Stimulated activated CD4-positive, alpha-beta T cell treated with anti-CD3 and anti-CD28 coated beads, Interleukin-1b, Interleukin-23, amount 100 ng/mL, for 1 hour (primary cell): ENCODE measurements at places on chromosomes 4 and X.

- no peak for DNase-seq
Observed at GRCh38 chrX:16457239-16457638, 192.7 kb upstream of the S100G start.

DNA sequence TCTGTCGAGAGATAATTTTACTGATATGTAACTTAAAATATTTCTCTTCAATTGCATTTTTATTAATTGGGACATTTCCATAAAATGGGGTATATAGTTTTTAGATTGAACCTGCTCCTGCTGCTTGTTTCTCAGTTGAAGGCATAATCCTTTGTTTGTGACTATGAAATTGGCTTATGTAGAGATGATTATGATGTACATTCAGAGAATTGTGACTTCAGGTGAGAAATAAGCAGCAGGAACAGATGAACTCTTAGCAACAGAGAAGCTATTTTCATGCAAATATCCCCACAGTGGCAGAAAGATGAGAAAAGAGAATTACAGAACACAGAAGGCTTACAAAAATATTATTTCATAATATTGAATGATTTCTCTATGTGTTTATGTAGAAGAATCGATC lies 1499.5 kb upstream of the ADGRL3 start:
- DNase-seq = no peak

GRCh38 chr4:48102303-48102702 lies 31.7 kb downstream of the TXK start:
- no peak for DNase-seq

GRCh38 chr4:19850909-19851308 lies 400.8 kb upstream of the SLIT2 start:
- no peak for DNase-seq

DNA sequence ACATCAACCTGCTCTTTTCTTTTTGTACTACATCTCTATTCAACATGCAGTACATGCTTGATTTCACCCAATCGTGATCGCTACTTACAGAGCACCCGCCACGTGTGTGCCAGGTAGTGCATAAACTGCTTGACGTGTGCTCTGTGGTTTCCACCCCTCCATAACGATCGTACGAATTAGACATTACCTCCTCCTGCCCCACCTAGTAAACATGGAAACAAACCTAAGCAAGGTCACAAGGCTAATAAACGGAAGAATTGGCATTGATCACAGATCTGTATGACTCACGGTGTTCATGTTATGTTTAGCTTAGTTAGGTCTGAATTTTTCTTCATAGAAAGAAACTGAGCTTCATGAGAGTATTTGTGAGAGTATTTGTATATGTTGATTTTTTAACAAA lies 64.1 kb downstream of the STX18 start:
- no peak for DNase-seq
